ENCODE measurements at places on chromosomes 1 and 21.

DNA sequence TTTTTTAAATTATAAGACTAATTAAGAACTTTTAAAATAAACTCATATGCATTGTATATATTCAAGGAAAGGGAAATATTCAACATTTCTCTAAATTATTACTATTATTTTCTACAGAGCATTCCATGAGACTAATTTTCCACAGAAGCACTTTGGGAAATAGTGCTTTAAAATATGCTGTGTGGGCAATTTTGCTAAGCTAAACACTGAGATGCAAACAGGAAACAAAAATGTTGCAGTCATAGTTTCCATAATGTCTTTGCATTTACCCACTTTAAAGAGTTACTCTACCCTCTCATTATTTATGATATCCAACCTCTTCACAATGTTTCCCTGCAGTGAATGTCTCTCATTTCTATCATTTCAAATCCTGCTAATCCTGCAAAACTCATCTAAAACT, 269.6 kb upstream of the BEND5 start:
- DNase-seq: no peak

DNA sequence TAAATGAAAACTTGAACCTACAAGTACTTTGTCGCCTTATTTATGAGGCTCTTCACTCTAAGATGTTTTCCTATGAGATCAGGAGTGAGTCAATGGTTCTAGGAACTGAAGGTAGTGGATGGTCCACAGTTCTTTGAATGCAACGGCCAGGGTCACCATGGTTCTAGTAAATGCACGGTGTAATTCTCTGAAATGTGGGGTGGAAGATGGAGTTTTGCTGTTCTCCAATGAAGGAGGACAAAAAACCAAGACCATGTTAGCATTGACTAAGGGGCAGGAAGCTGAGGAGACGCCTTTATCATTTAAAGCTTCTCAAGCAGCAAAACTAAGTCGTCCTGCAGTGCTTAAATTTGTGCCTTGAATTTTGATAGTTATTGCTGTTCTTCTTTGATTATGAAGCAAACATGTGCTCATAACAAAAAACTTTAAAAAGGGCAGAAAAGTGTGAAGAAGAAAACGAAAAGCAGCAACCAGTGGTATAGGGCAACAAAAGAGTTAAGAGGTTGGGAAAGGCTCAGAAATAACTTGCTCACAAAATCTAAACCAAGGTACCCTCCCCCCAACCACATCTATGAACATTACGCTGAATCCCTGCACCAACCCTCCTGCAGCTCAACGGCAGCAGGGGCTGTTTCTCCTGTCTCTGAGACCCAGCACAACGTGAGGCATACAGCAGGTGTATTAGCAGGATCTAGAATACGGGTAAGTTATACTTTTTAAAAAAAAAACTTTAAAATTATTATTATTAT, 85.0 kb downstream of the MRPL37 start:
- no peak for DNase-seq

GRCh38 chr21:35606146-35606545, 454.2 kb downstream of the SETD4 start:
- no peak for DNase-seq

DNA sequence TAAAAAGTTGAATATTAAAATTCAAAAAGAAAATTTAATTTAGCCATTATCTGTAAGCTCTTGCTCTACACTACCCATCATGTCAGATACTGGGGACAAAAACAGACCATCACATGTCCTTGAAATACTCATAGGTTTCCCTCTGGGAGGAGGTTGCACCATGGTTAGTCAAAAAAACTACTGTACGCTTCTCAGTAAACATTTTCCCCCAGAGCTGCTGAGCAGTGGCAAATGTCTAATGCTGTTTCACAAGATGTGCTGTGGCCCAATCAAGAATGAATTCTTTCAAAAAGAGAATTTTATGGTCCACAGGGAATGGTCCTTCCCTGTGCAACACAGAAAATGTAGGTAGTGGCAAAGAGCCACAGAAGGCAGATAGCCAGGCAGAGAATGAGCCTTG, 6.1 kb downstream of the SLC25A24 start:
- no peak for DNase-seq

DNA sequence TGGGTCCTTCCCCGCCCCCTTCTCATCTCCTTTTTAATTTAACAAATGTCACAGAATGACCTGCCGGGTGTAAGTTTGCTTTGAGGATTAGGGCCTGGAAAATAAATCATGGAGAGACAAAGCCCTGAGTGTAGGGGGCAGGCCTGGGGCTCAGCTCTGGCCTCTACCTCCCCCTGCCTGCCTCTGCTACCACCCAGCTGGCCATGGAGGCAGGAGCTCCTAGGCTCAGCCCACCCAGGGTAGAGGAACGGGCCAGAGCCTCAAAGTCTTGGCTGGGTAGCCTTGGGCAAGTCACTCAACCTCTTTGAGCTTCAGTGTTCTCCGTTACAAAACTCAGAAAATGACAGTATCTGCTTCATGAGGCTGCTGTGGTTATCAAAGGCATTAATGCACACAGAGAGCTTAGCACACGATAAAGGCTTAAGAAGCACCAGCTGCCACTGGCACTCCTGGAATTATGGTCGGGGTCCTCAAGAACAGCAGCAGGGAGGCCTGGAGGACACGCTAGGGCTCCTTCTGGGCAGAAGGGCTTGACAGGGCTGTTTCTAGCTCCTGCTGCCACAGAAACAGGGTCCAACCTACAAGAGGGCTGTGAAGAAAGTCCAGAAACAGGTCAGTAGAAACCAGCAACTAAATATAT, 39.0 kb downstream of the LRP8 start:
- DNase-seq: no peak

DNA sequence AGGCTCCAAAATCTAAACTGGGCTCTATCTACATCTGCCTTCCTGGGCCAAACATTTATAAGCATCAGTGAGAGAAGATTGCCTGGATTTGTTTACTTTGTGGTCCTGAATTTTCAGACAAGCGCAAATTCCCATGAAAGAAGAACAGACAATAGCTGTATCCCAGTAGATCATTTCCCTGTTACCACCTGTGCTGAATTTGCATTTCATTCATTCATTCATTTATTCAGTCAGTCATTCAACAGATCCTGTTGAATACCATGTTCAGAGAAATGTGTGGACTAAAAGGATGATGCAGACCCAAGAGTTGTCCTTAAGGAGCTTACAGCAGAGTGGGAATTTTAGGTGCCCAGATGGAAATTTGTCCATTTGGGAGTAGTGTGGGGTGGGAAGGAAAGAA, 2.2 kb downstream of the PGM1 start:
- DNase-seq: no peak

DNA sequence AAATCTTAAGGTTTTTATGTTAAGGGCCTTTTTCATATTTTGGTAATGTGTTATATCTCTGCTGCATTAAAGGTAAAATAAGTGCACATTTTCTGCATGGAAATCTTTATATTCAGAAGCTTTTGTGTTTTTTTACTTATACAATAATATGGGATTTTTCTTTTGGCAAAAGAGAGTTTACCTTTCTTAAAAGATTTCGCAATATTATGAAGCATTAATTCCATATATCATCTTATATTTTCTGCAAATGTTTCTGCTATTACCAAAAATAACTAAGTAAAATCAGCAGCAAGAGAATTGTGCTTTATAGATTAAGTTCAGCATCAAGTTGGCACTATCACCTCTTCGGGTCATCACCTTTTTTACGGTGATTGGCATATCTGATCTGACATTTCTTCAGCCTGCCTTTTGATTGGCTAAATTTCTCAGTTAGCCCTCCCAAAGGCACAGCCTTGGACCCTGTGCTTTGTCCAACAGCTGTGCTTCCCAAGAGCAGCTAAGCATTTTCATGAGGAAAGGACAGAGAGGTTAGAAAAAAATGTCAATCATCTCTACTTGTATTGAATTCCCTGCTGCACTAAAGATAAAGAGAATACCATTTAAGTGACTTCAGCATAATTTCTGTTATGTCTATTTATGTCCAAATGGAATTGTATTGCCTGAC, 767.1 kb upstream of the PRMT6 start:
- no peak for DNase-seq

DNA sequence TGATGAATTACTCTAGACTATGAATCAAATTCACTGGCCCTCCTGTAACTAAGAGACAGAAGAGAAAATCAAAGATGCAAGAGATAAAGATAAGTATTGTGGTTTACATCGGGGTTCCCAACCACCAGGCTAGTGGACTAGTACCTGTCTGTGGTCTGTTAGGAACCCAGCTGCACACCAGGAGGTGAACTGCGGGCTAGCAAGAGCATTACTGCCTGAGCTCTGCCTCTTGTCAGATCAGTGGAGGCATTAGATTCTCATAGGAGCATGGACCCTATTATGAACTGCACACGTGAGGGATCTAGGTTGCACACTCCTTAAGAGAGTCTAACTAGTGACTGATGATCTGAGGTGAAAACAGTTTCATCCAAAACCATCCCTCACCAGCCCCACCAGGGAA, 58.9 kb upstream of the DUSP10 start:
- no peak for DNase-seq

DNA sequence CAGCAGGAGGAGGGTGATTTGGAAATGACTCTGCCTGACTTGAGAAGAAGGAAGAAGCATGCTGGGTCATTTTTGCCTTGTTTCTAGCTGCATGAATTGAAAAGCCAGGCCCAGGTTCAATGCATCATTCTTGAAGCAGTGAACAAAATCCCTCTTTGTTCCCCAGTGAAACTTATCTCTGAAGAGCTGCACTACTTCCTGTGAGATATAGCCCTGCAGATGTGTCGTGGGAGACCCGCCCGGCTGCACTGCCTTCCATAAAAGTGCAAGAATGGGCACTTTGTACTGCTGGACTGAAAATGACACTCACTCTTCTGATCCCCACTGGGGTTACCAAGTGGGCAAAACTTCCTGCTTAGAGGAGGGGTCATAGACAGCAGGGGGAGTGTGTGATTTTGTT, 249.2 kb upstream of the NFIA start:
- no peak for DNase-seq
